GM23248 (cell line): ENCODE measurements at places on chromosomes 4 and X. TPM values are rescaled to one million over a fixed set of nuclear protein-coding genes. Genes with fewer than 3 reads are reported as not detected.
A peak's percentile ranks its signal among the peaks of the same experiment; 100 is the strongest.

TIGD4 gene
- 0.11 and 0.51 TPM in 2 replicates for total RNA-seq

CYSLTR1 gene
- not detected in 2 replicates for total RNA-seq

HPGDS gene
- total RNA-seq: not detected in 2 replicates

DNA sequence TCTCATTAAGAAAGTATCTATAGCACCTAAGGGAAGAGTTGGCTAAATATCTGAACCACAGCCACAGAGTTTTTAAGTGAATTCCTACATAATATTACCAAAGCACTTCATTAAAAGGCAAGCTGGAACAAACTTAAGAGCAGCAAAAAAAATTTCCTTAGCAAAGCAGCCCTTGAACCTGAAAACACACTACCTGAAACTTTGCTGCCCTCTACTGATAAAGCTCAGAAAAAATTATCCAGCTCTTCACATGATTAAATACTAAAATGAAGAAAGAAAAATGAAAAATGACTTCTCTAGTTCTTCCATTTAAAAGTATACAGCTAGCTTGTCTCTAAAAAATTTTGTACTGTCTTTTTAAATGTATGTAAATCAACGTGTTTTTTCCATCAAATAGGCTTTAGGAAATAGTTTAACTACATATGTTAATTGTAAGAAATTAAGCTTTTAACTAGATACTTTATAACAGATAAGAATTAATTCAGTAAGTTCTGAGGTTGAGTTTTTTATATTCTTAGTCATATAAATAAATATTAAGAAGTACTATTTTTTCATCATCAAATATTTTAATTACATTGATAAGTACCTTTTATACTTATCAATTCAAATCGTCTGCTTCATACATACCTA, 156.1 kb downstream of the STPG2 start:
- DNase-seq: peak; percentile 31

DNA sequence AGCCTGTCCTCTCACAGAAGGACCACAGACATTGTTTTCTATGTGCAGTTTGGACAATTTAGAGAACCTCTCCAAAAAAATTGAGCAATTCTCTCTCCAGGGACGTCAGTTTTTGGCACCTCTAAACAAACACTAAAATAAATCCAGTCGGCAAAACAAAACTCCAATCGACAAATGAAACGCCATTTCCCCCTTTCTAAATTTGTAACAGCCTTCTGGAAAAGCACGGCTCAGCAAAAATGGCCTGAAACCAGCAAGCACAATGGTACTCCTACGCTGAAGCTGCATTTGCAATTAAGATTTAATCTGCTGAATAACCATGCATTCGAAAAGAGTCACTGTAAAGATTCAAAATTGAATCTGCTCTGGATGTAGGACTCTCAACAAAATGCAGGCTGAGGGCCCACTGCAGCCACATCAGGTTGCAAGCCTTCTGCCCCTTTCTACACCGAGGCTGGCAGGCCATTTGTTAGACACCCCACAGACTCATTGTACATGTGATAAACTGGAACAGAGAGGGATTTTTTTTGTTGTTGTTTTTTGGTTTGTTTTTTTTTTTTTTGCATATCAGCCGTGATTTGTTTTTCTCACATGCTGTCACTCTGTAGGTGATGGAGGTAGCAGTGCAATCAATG, 79.9 kb upstream of the MAP3K15 start:
- DNase-seq: peak; percentile 35

GRCh38 chr4:98501383-98501782, 157.0 kb downstream of the TSPAN5 start:
- no peak for DNase-seq

GRCh38 chrX:45264865-45265264, 64.2 kb upstream of the DIPK2B start:
- no peak for DNase-seq

CT45A8 gene
- total RNA-seq: not detected in 2 replicates

SUPT20HL1 gene
- total RNA-seq: not detected in 2 replicates

- no peak for DNase-seq
These were observed 10.9 kb downstream of the CCNG2 start for GRCh38 chr4:77167866-77168265.

VCX2 gene
- total RNA-seq: not detected in 2 replicates
